ENCODE measurements at places on chromosomes 7 and 10.
A peak's percentile ranks its signal among the peaks of the same experiment; 100 is the strongest.

DNA sequence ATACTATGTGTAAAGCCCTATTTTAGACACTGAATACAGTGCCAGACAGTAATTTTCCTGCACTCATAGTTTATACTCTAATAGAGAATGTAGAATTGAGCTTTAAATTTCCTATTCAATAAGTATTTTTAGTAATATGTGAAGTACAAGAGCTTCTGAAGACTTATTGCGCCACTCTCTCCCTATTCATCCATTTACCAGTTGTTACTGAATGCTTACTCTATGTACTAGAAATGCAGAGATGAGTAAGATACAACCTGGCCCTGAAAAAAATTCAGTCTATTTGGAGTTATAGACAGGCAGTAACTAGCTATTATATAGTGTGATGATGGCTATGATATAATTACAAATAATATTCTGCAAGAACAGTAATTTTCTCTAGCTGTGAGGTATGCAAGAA, 98.8 kb downstream of the ADK start:
- no peak for DNase-seq

GRCh38 chr7:42493436-42494198, 256.6 kb upstream of the GLI3 start:
- peak; percentile 11 for DNase-seq

- no peak for DNase-seq
Measured at GRCh38 chr10:97494151-97494550, 4.1 kb downstream of the MMS19 start.

- no peak for DNase-seq
Measured at GRCh38 chr10:97499561-97500296, 1.0 kb downstream of the UBTD1 start.

GRCh38 chr7:44615149-44615611, 8.8 kb downstream of the OGDH start:
- DNase-seq, result peak; percentile 57

- DNase-seq, result no peak
Measured at GRCh38 chr10:87974769-87975168, 111.3 kb downstream of the PTEN start.

DNA sequence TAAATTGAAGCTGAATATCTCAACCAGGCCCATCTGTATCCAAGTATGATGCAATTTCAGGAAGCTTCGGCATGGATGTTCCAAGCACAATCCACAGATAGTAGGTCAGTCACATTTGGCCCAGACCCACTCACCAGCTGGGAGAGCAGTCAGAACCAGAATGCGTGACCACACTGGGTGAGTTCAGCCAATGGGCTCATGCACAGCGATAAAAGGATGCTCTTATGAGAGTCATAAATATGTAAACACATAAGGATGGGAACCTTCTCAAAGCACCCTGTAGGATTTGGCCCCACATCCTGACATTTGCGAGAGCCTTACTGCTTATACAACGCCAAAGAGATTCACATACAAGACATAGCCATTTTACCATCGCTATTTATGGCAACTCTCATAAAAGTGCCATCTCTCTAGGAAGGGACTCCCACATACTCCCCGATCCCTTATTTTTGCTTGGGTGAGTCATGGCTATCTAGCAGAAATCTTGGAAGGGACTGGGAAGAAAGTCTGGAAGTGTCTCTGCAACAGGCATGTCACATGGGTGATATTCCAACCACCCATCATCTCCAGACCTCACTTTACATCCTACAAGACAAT, 3.0 kb downstream of the AFAP1L2 start:
- DNase-seq, result no peak

DNA sequence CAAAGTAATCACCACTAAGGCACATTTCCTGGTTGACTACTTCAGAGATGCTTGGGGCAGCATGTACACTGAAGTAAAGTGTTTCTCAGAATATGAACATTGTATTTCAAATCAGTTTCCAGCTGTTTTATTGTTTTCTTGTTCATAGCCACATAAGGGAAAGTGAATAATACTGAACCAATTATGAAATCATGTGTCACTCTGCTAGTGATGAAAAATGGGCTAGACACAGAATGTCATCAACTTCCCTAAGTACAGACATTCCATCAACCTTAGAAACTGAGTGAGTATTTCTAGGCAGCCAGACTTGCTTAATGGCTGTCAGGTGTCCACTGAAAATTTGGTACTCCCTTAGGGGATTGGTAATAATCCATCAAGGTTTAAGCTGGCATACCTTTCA, 603.5 kb downstream of the ARL4A start:
- DNase-seq, result no peak

- DNase-seq, result peak; percentile 57
Measured at GRCh38 chr7:25069900-25070443, 55.1 kb downstream of the CYCS start.

GRCh38 chr7:119724041-119724792, 548.8 kb upstream of the KCND2 start:
- no peak for DNase-seq

- no peak for DNase-seq
Measured at GRCh38 chr10:113756940-113757543, 5.6 kb downstream of the PLEKHS1 start.

DNA sequence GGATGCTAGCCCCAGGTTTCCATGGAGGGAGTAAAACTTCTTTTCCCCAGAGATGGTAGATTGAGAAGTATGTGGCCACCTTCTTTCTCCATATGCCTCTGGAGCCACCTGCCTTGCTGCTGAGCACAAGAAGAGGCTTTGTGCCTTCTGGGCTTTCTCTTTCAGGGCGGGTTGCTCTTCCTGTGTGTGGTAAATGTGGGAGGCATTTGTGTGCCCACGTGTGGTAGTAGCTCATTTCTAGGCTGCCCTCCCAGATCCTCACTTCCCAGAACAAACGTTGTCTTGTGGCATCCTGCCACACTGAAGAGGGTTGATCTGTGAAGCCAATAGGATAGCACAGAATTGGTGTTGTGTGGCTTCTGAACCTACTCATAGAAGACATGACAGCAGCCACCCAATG, 342.0 kb upstream of the PODXL start:
- no peak for DNase-seq

GRCh38 chr7:18721429-18721828, 225.9 kb downstream of the HDAC9 start:
- no peak for DNase-seq

DNA sequence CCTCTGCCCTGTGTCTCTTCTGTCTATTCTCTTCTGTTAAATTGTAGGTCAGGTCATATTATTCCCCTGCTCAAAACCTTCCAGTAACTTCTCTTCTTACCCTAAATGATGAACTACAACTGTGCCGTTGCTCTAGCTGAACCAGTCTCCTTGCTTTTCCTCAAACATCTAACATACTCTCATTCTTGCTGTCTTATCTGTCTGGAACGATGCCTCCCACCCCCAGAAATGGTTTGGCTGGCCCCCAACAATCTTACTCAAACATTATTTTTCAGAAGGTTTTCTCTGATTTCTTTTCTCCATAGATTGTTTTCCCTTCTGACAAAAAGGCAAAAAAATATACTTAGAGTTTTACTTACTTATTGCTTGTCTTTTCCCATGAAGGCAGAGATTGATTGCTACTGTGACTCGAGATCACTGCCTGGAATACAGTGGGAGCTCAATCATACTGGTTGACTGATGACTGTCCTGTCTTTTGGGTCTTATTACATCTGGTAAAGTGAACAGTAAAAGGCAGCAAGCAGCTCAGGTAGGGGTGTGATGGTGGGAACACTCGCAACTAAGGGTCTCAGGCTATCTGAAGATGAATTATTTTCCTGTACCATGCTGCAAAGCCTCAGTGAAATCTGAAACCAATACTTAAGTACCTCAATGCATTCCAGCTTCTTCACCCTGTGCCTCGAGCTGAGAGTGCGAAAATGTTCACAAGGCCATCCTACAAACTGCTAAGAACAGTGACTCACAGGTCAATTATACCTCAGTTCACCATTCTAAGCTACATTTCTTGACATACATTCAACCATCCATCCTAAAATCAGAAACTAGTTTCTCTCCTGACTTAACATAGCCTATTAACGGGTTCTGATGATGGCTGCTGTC, 67.6 kb downstream of the DNMBP start:
- DNase-seq, result no peak

- no peak for DNase-seq
Measured at GRCh38 chr10:13184730-13185514, 23.6 kb downstream of the MCM10 start.

DNA sequence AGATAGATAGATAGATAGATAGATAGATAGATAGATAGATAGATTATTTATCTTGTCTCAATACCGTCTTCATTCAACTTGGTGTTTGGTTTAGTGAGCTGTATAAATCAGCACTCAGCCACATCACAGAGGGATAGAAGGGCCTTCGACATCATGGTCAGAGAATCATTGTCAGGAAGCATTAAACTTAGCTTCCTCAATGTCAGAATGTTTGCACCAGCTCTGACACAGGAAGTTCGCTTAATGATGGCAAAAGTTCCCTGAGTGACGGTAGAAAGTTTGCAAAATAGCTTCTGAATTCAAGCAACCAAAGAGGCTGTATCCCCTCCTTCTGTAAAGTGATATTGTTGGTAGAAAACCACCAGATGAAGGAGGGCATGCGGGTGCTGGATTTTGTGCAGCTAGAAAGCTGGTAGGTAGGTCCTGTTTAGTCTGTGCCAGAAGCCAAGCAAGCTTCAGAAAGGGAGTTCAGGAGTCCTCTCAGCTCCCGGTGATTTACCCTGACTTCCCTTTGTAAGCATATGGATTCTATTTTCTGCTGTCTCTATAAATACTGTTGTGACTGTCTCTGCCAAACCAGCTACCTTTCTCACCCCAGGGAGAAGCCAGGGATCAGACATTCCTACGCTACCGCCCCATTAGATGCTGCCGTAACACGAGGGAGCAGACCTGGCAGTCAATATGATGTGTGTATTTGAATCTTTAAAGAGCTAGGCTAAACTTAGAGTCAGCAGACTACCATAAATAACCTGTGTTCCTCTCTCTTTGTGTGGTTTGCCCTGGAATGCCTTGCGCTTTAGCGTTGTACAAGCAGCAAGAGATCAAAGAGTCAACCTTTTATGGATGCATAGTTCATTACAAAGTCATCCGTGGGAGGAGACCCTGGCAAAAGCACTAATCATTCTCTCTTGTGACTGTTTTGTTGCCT, 200.5 kb upstream of the KIAA1217 start:
- no peak for DNase-seq

DNA sequence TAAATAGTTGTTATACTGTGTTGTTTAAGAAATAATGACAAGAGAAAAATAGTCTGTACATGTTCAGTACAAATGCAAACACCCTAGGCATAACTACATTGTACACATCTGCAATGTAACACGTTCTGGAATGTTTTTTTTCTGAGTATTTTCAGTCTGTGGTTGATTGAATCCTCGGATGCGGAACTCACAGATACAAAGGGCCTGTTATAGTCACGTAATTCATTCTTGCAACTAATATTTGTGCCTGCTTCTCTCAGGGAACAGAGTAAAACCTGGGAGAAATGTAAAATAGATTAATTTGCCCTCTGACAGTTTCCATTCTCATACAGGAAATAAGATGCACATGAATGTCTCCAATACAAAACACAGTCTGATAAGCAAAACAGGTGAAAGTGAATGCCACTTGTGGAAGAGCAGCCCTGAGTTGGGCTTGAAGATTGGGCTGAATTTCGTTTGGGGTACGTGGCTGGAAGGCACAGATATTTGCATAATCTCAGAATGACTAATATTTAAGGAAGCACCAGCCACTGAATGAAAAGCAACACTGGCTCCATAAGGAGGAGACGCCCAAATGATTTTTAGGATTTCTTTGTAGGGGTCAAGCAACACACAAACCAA, 19.1 kb downstream of the DENND2A start:
- no peak for DNase-seq

- DNase-seq, result no peak
Measured at GRCh38 chr7:130131964-130132875, 61.9 kb downstream of the KLHDC10 start.

GRCh38 chr7:38660427-38661099, 29.4 kb upstream of the AMPH start:
- DNase-seq, result peak; percentile 43

DNA sequence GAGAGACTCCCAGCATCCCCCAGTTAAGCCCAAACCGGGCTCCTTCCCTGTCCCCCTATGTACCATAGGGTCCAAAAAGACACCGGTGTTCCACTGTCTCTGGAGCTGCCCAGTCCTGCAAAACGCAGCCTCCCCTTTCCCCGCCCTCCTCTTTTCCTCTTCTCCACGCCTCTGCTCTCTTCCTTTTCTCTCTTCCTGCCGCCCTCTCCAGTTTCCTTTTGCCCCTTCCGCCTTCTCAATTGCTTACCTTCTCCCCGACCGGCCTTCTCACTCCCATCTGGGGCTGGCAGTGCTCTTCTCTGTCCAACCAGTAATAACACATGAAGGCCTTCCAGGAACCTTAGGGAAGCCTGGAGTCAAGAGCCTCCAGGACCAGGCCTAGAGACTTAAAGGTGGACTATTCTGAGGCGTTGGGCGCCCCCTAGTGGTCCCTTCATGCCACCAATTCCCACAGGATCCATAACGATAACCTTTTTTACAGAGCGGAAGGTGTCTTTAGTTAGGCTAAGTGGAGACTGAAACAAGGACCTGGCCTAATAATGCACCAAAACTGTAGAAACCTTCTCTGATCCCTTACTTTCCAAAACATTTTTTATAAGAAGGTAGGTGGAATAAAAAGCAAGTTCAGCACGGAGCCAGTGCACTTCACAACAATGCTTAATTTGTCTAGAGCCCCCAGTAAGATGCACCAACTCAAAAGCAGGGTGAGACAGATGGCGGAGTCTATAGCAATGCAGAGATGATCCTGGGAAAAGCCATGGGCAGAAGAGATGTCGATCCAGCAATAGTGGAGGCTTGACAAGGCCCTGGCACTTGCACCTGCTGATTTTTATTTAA, 27.2 kb upstream of the MSRB2 start:
- DNase-seq, result peak; percentile 79

GRCh38 chr7:601036-601594, 81.5 kb upstream of the PDGFA start:
- DNase-seq, result no peak

DNA sequence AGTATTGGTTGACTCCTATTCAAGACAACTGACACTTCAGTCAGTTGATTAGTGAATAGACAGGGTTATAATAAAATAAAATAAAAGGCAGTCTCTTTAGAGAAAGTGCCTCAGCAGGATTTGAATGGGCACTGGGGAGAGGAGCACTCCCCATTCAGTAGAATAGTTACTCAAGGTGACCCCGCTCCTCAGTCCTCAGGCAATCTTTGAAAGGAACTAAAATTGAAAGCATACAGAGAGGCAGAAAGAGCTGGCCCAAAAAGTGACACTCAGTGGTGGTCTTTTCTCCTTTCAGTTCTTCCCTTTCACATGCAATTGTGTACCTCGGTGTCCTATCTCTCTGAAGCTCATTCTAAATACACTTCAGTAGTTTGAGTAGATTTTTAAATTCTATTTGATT, 47.4 kb upstream of the MACC1 start:
- no peak for DNase-seq

DNA sequence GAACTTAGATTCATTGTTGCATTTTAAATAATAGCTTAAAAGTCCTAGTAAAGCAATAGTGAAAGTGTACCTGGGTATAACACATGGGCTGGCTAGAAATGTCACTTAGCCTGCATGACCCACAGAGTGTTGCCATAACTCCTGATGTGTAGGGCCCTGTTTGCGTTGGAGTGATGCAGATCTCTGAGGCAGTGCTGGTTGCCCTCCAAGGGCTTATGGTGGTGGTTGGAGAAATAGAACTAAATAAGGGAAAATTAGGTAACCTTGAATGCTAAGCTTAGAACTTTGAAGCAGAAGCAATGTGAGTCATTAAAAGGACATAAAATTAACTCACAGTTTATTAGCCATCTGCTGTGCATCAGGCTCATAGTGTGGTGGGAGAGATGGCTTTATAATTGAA, 105.7 kb downstream of the CCNY start:
- peak; percentile 36 for DNase-seq

Measured in activated naive CD4-positive, alpha-beta T cell treated with anti-CD3 and anti-CD28 coated beads for 36 hours (primary cell).